ENCODE measurements at places on chromosomes 1 and 21. TPM values are rescaled to one million over a fixed set of nuclear protein-coding genes. Genes with fewer than 3 reads are reported as not detected.
A peak's percentile ranks its signal among the peaks of the same experiment; 100 is the strongest.

- no peak overlapping the region for H3K27ac ChIP-seq
- no peaks in the 10 kb centered on the region for H3K27me3 ChIP-seq
- H3K4me3 ChIP-seq = no peak overlapping the region
- no peak for DNase-seq
- peaks cover 48% of the 10 kb centered on the region for H3K4me1 ChIP-seq
Observed at GRCh38 chr1:155983191-155984024, 5.1 kb upstream of the ARHGEF2 start.

- H3K4me3 ChIP-seq = no peak within 1 kb of the TSS
- peaks cover 6% of the 10 kb centered on the region for H3K4me1 ChIP-seq
- peak; percentile 29 for DNase-seq
- H3K27ac ChIP-seq = no peak within 1 kb of the TSS
- peaks cover 25% of the 10 kb centered on the region for H3K27me3 ChIP-seq
Observed at GRCh38 chr1:11761988-11762406, at the start of gene C1orf167. Gene C1orf167 (plus strand): TSS chr1:11762193. CDS start chr1:11764401, 2,208 bp downstream.

The HSD3B1 gene
- total RNA-seq = not detected

The RHEX gene
- not detected for total RNA-seq

The CFAP107 gene
- total RNA-seq = not detected
